ENCODE measurements at places on chromosomes 3 and 15.

DNA sequence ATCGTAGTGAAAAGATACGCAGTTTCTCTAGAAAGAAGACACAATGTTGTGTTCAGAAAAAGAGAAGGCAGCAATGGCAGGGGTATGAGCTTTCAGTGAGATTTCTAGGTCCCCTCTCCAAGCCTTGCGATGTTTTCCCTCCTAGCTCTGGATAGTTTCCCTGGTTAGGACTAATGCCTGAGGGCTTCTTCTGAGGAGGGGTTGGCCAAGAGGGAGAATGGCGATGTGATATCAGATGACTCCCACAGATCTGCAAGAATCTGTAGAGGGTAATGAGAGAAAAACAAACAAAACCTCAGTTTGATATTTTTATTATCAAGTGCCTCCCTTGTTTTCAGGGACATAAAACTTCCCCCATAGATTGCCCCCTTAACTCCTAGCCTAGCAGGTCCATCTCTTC, 4.1 kb upstream of the CLDN1 start:
- no peak for DNase-seq

DNA sequence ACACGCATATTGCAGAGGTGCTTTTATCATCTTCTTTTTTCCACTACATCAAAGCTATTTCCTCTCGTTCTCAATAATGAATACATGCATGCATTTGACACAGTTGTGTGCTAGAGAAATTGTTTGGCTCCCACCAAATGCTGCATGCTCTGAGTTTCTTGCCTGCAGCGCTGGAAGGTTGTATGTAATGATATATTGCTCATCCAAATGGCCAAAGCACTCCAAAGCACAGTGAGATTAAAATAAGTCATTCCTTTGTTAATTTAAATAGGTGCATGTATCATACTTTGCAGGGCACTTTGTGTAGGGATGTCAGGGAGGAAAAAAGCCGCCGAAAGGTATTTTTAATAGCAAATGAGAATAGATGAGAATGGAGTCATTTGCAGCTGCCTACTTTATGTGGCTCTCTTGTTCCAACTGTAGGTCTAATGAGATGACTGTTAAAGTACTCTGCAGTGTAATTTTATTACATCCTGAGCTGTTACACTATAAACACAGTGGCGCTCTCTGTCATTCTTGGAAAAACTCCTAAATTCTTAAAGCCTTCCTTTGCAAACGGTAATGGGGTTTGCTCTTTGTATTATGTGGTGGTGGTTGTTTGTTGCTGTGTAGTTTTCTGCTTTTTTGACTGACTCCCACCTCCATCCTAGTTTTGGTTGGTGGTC, 56.9 kb upstream of the SKOR1 start:
- no peak for DNase-seq

GRCh38 chr15:62413153-62413552, 248.1 kb upstream of the C2CD4B start:
- no peak for DNase-seq

DNA sequence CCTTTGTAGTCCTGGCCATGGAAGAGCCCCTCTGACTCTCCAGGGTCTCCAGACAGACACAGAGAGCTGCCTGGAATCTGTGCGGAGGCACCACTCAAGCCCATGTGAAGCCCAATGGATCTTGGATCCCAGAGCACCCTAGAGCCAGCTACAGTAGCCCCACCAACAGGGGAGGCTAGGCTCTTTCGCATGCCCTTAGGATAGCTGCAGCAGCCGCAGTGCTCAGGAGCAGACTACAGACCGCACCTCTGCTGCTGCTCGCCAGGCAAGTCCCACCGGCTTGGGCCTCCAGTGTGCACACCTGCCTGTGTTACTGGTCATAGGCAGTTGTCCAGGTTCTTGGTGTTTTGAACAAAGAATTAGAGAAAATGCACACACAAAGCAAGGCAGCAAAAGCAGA, 131.6 kb downstream of the SPATA16 start:
- DNase-seq = no peak

DNA sequence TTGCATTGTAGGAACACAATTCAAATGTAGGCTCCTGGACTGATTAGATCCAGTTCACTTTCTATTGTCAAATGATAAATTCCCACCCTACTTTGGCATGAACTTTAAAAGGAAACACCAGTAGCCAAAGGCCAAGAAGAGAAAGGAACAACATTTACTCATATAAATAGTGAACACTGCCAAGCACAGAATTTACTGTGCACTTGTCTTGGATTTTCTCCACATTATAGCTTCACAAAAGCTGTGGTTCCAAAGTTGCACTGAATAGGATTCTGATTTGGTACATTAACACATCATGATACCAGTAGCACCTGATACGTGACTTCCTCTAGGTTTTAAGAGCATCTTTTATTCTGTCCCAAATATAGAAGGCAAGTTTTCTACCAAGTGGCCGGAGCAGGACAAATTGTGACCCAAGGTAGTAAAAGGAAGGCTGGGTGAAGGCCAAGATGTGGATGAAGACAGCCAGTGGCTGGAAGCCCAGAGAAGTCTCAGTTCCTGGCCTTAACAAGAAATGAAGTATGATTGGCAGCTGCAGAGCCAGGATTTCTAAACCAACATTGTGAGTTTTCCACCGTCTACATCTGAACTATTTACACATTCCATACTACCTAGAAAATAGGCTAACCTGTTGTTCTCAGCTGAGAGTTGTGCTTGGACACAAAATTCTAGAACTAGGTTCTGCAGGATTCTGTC, 206.7 kb downstream of the THRB start:
- peak; percentile 16 for DNase-seq

DNA sequence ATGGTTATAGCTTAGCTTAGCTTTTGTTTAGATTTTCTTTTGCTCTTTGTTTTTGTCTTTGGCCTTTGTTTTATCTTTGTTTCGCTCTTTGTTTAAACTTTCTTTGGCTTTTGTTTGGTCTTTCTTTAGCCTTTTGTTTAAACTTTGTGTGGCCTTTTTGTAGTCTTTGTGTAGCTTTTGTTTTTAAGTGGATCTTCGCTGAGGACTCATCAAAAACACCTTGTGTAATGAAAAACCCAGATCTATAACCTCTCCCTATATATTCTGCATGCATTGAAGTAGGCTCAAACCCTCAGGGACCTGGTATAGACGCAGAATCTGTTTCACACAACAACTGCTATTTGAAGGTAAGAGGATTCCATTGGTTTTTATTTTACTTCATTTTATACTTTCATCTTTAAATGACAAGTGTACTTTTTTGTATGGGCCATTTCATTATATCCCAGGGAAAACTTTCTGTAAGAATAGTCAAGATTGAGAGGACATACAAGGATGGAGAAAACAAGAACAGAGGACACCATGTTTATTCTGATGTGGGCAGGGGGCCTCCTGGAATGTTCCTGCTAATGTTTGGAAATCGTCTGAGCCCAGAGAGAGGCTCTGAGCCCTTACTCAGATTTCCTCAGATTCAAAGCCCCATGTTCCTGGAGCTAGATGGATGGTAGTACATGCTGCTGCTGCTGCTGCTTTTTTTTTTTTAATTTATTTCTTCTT, at the start of gene MOBP:
MOBP (plus strand) TSS at position 287 of the 714 bp plus-strand sequence. CDS start 34,390 bp downstream, outside the sequence.
- no peak for DNase-seq

GRCh38 chr15:61175024-61175423, 54.1 kb downstream of the RORA start:
- DNase-seq = no peak

- DNase-seq = peak; percentile 69
These were observed 162.5 kb upstream of the CHRNA7 start for GRCh38 chr15:31867536-31868442.

DNA sequence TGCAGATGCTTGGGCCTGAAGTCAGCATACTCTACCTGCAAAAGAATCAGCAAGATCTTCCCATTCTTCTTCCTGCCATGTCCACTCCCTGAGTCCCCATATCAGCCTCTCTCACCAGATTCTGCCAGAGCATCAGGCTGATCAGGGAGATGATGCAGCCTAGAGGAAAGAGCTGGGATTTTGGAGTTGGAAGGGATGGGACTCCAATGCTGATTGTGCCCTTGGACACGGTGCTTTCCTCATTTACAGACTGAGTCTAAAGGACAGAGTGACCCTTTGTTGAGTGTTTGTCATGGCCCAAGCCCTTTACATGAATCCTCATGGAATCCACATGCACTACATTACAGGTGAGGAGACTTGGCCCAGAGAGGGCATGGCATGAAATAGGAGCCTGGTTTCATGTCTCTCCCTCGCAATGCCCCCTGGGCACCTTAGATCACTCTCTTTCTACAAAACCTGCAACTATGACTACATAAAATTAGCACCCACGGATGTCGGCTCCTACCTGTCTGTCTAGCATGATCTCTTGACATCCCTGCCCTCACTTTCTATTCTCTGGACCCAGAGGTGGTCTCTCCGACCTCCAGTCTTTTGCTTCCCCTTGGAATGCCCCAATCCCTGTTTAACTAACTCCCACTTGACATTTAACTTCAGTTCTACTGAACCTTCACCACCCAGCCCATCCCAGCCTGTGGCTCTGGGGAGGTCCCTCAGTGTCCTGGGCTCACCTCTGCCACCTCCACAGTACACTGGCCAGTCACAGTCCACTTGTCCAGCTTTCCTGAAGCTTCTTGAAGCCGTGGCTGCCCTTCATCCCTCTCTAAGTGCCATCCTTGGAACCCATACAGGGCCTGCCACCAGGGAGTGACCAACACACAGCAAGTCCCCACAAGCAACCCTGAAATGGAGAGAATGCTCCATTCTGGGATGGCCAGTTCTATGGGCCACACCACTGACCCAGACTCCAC, 173.5 kb downstream of the ABHD5 start:
- no peak for DNase-seq

DNA sequence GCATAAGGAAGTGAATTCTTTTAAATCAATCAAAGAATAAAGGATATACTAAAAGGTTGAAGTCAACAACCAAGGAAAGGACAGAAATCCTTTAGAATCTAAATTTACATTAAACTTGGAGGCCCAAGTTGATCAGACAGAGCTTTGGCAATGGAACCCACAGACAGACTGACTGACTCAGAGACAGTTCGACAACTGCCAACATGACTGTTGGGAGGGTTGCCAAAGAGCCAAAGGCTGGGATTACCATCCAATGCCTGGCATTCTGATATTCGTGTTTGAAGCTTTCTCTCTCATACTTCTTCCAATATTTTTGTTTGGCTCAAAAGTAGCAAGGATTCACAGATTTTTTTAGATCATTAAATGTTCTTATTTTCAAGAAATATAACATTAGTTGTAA, 406.1 kb downstream of the PLCL2 start:
- no peak for DNase-seq
